ENCODE measurements at places on chromosomes 7 and 10.
A peak's percentile ranks its signal among the peaks of the same experiment; 100 is the strongest.

- DNase-seq = no peak
Measured at GRCh38 chr7:7203813-7204575, 21.6 kb downstream of the C1GALT1 start.

DNA sequence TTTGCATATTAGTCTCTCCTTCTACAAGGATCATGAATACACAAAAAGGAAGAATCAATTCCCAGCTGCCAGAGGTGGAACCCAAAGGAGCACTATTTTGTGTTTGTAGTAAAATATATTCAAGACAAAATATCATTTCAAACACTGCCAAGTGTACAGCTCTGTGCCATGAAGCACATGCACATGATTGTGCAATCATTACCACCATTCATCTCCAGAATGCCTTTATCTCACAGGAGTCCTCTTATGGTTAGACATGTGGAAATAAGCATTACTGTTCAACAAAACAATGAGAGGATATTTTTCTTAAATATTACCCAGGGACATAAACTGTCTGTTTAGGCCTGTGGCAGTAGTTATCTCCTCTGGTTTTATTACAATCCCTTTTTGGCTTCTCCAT is 151.4 kb upstream of the PPP1R3A start:
- DNase-seq = no peak

DNA sequence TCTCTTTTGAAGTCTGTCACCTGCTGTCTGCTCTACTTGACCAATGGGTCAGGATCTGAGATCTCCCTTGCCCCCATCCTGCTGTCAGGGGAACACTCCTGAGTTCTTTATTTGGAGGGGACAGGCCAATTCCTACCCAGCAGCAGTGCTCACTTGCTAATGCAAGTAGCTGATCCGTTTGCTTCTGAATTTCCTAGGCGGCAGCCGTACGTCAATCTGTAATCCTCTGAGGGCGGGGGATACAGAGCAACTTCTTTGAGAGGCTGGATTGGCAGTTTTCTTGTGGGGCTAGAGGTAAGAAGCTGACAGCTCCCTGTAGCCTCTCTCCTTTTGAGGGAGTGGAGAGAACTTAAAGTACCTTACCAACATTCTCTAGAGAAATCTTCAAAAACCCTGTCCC is 36.6 kb downstream of the TYW1 start:
- no peak for DNase-seq

DNA sequence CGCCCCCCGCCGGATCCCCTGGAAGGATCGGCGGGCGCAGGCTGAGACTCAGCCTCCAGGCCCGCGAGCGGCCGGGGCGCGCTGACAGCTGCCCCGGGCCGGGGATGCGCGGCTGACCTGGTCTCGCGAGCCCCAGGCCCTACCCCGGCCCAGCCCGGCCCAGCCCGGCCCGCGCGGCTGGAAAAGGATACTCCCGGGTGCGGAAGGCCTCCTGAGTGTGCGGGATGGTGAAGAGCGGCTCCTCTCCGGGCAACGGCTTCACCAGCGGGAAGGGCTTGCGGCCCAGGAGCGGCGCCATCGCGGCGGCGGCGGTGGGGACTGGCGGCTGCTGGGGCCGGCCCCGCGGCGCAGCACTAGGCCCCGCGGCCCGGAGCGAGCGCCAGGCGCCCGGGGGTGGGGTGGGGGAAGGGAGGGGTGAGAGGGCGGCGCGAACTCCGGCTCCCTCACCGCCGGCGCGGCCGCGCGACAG is 423 bp downstream of the BAZ1B start:
- DNase-seq = peak; percentile 39

- no peak for DNase-seq
Measured at GRCh38 chr10:123550675-123551096, 115.5 kb upstream of the GPR26 start.
